Stimulated activated CD4-positive, alpha-beta T cell treated with anti-CD3 and anti-CD28 coated beads, Interleukin-2, amount 100 ng/mL, for 24 hours (primary cell): ENCODE measurements at places on chromosomes 2 and 18.

DNA sequence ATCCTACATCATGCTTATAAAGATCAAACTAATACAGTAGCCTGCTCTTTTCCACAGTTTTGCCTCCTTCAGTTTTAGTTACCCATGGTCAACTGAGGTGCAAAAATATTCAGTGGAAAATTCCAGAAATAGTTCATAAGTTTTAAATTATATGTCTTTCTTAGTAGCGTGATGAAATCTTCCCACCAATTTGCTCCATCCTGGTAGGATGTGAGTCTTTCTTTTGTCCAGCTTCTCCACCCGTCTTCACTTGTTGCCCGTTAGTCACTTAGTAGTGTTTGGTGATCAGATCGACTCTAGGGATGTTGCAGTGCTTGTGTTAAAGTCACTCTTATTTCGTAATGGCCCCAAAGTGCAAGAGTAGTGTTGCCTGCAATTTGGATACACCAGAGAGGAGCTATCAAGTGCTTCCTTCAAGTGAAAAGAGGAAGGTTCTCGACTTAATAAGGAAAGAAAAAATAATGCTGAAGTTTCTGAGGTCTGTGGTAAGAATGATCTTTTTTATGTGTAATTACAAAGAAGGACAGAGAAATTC, 57.0 kb downstream of the CEP192 start:
- DNase-seq = no peak

DNA sequence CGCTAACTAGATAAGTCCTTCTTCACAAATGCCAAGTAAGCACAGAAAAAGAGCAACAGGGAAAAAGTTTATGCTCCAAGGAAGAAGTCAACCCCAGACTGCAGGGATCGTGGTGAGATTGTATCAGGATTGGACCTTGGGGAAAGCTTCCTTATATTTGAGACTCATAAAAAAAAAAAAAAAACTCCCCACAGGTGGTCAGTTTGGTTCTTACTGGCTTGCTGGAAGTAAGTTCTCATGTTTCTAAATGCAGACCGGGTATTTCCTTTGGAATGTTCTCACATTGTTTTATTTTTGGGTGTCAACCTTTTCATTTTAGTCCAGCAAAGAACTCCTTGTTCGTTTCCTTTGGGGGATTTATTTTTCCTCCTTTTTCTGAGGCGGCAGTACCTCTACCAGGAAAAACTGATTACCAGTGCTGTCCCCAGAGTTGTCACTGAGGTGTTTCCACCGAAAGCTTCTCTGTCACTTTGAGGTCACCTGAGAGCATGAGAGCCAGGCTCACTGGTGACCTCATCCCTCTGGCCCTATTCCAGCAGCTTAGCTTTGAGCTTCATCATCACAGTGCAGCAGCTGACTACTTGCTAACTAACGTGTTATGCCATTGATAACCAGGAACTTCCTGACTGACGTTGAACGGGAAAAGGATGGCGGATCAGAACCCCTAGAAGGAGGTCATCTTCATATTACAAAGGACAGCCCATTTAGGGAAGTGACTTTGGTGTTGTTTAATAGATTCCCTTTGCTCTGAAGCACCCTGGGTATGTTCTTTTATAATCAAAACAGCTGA, 16.8 kb upstream of the ATP8B1 start:
- DNase-seq = no peak

DNA sequence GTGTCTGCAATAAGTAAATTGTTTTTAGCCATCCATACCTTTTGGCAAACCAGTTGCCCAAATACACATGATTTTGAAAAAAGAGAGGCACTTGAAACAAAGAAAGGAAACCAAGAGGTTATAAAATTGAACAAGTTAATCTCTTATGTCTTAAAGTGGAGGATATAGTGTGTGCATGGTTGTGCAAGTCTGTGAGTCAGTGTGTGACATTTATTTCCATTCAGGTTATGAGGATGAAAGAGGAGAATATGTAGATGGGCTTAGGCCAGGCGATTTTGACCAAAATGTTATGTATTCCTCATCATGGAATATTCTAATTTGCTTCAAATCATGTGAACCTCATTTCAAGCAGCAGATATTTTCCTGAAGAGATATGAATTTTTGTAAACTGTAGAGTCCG, 123.3 kb downstream of the SETBP1 start:
- DNase-seq = no peak

- DNase-seq = no peak
These were observed 219.9 kb downstream of the SH3RF3 start for GRCh38 chr2:109348671-109349502.
